ENCODE measurements at places on chromosomes 5 and 9.

DNA sequence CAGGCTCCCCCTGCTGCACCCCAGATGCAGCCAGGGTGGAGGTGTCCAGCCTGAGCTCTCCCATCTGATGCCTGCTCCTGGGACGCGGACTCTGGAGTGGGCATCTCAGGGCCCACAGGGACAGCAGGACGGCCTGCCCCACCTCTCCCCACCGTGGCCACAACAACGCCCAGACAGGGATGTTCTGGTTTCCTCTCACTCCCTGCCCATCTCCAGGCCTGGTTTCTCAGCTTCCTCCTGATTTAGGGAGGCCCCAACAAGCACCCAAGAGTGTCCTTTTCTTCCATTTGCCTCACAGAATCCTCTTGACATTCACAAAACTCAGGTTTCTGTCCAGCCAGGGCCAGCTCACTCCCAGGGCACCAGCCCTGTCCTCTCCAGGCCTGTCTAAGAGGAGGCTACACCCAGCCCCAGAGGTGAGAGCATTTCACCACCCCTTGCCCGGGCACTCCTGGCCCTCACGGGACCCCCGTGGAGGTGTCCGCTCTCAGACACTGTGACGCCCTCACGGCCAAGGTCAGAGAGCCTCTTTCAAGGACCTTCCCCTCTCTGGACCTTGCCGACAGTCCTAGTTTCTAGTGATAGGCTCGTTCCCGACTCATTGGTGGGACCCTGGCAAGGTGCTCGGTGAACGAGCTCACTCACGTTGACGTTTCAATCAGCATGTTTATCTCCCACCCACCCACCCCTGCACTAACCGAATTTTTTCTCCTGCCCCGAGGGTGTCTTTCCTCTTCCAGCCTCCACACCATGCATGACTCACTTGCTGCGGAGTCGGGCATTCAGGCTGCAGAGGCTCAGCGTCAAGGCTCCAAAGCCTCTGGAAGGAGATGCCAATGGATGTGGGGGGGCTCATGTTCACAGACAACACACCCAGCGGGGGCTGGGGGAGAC is 62.0 kb upstream of the UNC5A start:
- ATAC-seq: no peak

GRCh38 chr5:176915906-176916305 is 16.8 kb upstream of the HK3 start:
- ATAC-seq: no peak

- no peak for ATAC-seq
These were observed 421.1 kb downstream of the KIF4B start for GRCh38 chr5:155434681-155435080.

GRCh38 chr5:36073595-36074216 is 7.0 kb upstream of the UGT3A2 start:
- no peak for ATAC-seq

- no peak for ATAC-seq
These were observed 109.8 kb downstream of the GIN1 start for GRCh38 chr5:103010168-103010567.

GRCh38 chr5:125409861-125410536 is 663.6 kb upstream of the ZNF608 start:
- no peak for ATAC-seq
